ENCODE measurements at places on chromosomes 6 and 20. TPM values are rescaled to one million over a fixed set of nuclear protein-coding genes. Genes with fewer than 3 reads are reported as not detected.

DNA sequence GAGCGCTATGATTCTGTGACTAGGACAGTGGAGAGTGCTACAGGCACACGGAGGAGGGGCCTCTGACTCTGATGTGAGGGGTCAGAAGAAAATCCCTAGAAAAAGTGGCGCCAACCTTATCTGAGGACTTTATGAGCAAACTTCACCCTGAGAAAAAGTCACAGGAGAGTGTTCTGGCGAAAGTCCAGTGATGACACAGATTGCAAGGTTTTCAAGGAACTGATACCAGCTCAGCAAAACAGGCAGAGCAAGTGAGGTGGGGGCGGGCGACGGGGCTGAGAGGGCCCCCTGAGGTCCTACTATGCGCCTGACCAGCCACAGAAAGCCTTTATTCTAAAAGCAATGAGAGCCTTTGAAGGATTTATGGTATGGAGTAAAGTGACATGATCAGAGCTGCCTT is 73.3 kb downstream of the SLC22A23 start:
- peaks cover 45% of the 10 kb centered on the region for H3K4me1 ChIP-seq
- no peak overlapping the region for H3K4me3 ChIP-seq
- H3K36me3 ChIP-seq: peaks cover 9% of the 10 kb centered on the region
- H3K27me3 ChIP-seq: no peaks in the 10 kb centered on the region
- H3K27ac ChIP-seq: no peak overlapping the region

DNA sequence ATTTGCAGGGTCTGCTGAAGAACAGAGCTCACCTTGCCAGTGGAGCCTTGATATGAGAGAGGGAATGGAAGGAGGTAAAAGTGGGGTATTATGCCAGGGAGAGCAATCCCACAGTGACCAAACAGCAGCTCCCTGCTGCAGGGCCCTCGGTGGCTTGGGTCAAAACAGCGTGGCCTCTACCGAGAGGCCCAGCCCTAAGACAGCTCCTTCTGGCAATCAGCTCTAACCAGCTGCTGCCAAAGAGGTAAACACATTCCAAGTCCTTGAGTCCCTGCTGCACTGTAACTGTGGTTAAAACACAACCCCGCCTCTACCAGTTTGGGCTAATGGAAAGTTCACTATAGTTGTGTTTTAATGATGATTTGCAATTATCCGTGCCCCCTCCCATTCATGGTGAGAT is 1.4 kb upstream of the DAAM2 start:
- no peaks in the 10 kb centered on the region for H3K36me3 ChIP-seq
- no peak for DNase-seq
- peaks cover 12% of the 10 kb centered on the region for H3K4me1 ChIP-seq
- H3K27me3 ChIP-seq: no peaks in the 10 kb centered on the region
- H3K27ac ChIP-seq: no peak overlapping the region
- H3K4me3 ChIP-seq: no peak overlapping the region

DNA sequence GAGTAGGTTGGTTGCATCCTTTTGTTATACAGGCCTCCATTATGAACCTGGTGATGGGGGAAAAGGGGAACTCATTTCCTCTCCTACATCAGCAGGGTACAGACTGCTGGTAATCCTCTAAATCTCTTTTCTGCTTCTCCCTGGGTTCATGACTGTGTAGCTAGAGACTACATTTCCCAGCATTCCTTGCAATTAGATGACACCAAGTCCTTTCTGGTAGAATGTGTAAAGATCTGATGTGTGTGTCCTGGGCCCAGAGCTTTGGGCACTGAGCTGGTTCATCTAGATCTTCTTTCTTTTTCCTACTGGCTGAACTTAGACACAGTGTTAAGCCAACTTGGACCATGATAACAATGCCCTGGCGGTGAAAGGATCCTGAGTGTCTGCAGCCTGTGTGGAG is 104.7 kb upstream of the IFNGR1 start:
- no peak overlapping the region for H3K27ac ChIP-seq
- no peak for DNase-seq
- H3K36me3 ChIP-seq: no peaks in the 10 kb centered on the region
- peaks cover 19% of the 10 kb centered on the region for H3K27me3 ChIP-seq
- no peak overlapping the region for H3K4me3 ChIP-seq
- no peaks in the 10 kb centered on the region for H3K4me1 ChIP-seq

MYCT1 gene
- total RNA-seq: 13.0 TPM

Data from spinal cord (tissue), 10 donors.